NCI-H187 treated with DMSO at 0.1 percent for 48 hours (cell line): ENCODE measurements at places on chromosomes 5 and 9.

GRCh38 chr9:115640887-115641286, 512.7 kb upstream of the PAPPA start:
- no peak for DNase-seq

DNA sequence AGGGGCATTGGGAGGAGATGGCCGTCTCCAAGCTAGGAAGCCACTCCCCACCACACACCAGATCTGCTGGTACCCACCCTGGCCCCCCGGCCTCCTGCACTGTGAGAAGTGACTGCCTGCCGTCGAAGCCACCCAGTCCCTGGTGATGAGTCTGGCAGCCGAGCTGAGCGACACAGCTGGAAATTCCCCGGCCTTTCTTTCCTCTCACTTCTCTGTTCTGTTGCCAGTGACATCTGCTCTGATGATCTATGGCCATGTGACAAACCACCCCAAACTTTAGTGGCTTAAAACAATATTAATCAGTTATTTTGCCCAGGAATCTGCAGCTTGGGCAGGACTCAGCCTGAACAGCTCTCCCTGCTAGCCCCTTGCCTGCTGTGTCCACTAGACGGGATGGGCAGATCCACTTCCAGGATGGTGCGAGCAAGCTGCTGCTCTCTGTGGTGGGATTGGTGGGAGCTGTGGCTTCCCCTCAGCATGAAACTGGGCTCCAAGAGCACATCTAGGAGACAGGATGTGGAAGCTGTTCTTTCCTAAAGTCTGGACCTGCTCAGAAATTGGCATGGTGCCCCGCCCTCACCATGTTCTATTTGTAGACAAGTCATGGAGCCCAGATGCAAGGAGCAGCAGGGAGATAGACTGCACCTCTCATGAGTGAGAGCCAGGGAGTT, 211.2 kb downstream of the GADD45G start:
- DNase-seq, result no peak

- DNase-seq, result no peak
These were observed 17.8 kb upstream of the BRD3 start for GRCh38 chr9:134085674-134086073.

DNA sequence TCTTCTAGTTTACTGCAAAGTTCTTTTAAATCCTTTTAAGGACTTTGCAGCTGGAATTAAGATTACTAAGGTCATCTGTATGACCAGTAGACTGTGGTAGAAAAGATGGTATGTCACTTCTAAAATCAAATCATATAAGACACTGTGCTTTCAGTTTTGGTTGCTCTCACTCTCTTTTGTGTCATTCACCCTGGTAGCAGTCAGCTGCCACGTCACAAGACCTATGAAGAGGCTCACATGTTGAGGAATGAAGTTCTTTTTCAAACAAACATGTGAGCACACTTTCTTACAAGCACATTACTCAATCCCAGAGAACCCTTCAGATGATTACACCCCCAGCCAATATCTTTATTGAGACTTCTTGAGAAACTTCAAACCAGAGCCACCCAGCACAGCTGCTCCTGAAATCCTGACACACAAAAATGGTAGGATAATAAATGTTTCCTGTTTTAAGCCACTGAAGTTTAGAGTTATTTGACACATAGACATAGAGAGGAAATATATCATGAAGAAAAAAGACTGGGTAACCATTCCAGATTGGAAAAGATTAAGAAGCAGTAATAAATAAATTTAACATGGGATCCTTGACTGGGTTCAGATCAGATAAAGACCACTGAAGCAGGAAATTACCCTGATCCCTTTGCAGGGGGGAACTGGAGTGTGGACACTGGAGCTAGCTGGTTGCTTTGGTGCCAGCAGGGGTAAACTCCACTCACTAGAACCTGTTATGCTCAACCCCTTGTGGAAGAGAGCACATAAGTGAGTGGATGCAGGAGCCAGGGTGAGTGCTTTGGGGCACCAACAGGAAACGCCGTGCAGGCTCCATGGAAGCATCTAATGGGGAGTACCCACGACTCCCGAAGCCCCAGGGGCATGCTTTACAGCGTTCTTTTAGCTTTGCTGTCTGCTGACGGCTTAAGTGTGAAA, 64.1 kb downstream of the SLCO4C1 start:
- DNase-seq, result no peak

DNA sequence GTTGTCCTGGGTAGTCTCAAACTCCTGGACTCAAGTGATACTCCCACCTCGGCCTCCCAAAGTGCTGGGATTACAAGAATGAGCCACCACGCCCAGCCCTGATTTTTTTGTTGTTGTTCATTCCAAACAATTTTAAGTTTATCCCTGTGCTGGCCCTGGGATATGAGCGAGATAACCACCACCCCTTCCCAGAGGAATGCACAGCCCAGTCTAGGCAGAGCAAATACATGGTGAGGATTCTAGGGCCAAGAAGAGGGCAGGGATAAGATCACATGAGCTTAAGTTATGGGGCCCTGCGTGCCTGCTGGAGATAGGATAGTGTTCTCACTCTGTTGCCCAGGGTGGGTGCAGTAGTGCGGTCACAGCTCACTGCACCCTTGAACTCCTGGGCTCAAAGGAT, 21.0 kb upstream of the TOR1B start:
- no peak for DNase-seq

GRCh38 chr5:14713476-14714390, 49.2 kb downstream of the OTULIN start:
- no peak for DNase-seq

GRCh38 chr5:72226950-72227349, 93.1 kb downstream of the MRPS27 start:
- no peak for DNase-seq

DNA sequence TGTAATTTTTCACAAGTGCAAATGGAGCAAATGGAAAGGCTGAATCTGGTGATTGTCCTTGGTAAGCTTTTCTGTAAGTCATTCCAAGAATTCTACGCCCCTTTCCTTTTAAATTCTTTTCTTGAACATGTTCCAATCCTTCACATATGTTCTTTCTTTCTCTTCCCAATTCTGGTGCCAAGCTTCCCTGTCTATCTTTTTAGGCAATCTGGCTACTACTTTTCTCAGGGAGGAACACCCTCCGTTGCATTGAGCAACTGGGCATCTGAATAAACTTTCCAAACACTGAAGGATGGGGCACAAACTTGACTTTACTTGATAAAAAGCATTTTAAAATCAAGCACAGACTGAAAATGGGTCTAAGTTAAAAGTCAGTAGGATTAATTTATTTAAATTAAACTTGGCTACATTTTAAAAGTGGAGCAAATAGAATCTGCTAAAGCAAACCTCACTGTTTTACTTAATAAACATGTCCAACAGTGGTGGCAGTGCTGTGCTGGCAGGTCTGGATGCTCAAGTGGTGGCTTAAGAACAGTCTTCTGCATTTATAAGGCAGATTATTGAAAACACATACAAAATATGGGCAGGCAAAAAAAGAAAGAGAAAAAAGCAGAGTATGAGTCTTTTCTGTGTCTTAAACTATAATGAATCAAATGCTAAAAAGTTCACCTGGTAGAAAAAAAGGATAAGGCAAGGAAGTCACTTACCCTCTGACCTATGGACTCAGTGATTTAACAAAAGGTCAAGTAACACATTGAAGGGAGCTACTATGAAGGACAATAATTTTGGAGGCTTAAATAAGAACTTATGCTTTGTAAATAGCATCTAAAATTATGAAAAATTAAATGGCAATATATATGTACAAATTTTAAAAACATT, 5.4 kb downstream of the ELL2 start:
- no peak for DNase-seq

DNA sequence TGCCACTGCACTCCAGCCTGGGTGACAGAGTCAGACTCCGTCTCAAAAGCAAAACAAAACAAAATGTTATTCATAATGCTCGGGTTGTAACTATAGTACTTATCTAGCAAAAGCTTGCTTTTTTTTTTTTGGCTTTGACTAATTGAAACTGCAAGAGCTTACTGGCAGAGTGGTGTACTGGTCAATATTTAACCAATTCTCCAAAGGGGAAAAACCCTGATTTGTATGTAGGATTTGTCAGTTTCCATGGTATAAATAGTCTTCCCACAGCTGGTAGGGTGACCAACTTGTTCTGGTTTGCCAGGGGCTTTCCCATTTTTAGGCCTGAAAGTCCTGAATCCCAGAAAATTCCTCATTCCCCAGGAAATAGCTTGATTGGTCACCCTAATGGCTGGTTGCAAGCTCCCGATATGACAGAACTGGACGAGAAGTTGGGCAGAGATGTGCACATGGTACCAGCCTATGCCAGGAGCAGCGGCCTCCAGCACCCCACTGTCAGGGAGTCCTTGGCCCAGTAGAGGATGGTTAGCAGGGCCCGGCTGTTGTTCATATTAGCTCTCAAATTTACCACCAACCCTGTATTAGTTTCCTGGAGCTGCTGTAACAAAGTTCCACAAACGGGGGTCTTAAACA, 58.0 kb downstream of the FXN start:
- no peak for DNase-seq

DNA sequence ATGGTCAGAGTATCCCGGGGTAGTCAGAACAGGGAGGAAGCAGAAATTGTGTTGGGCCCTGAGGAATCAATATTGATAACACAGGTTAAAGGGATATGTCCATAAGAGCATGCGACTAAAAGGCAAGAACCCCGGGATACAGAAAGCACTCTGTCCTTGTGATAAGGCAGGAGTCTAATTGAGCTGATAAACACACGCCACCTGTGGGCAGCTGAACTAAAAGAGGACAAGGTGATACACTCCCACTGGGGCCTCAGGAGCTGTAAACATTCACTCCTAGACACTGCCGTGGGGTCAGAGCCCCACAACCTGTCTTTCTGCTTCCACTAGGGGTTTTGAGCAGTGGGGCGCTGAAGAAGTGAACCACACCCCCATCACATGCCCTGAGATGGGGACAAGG, 144.7 kb upstream of the MPDZ start:
- no peak for DNase-seq

DNA sequence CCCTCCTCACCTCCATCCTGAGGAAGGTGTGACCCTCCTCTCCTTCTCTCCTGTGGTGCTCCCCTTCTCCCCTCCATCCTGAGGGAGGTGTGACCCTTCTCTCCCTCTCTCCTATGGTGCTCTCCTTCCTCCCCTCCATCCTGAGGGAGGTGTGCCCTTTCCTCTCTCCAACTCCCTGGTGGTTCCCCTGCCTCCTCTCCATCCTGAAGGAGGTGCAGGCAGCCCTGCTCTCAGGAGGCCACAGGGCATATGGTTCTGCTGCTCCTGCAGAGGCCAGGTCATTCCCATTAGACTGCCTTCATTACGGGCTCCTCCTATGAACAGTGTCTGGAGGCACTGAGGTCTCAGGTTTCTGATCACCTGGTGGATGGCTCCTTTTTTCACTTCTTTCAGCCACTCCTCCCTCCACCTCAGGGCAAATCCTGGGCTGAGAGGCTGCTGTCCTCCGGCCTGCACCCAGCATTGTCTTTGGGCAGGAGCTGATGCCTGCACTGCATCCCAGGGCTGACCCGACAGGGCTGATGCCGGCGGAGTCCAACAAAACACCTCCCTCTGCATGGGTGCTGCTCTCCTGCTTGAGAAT, 197.1 kb downstream of the MED10 start:
- no peak for DNase-seq

DNA sequence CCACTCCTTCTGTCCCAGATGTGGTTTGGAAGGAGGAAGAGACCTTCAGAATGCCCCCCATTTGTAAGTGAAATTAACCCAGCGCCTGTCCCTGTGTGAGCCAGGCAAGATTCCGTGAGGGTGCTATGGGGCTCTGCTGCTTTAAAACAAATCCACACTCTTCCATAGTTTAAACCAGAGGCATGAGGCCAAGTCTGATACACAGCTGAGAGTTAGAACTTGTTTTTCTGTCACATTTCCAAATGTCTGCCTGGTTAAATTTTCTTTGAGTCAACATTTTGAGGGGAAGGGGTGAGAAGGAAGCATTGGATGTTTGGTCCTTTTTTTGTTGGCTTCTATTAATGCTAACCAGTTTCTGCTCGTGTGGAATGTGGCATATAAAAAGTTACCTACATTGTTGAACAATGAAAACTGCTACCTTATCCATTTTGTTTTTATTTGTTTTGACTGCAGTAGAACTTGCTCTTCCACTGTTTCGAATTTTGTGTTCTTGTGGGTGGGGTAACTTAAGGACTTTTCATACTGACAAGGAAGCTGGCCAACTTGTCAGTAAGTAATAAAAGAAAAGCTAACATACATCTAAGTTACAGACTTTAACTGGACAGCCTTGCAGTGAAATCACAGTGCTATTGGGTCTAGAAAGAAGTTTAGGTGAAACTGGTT, 12.9 kb downstream of the RGMB start:
- DNase-seq, result no peak

GRCh38 chr9:136525207-136525606, 20.6 kb downstream of the NOTCH1 start:
- DNase-seq, result no peak

DNA sequence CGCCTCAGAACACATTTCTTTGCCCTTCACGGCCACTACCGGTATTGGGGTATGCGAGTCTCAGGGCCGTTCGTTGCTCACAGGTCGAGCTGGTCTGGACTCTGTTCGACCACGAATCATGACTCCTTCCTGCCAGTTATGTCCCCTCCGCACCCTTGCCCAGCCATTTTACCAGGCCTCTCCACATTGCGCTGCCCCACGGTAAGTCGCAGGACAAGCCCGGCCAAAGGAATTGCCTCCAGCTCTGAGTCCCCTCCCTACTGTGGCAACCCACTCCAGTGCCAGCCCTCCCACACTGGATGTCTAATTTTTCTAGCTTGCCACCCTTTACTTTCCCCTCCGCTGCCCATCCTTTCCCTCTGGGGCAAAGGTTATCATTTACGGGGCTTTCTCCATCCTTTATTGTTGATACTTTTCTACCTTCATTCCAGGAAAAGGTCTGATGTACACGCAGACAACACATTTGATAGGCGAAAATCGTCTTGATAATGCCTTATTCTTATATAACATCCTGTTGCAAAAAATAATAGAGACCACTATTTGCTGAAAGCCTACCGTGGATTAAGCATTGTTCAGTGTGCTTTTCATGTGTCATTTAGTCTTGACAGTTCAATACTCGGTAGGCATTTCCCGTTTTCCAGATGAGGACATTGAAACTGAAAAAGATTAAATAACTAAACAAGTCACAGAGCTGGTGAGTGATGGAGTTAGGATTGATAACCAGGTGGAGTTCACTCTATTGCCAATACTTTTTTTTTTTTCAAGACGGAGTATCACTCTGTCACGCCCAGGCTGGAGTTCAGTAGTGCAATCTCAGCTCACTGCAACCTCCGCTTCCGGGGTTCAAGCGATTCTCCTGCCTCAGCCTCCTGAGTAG, 958 bp upstream of the HSPA5 start:
- no peak for DNase-seq

- no peak for DNase-seq
These were observed 137.2 kb downstream of the SREK1 start for GRCh38 chr5:66281294-66281693.

GRCh38 chr9:72462340-72462739, 59.1 kb upstream of the TMC1 start:
- no peak for DNase-seq
